ENCODE measurements at places on chromosomes 1 and 21.

DNA sequence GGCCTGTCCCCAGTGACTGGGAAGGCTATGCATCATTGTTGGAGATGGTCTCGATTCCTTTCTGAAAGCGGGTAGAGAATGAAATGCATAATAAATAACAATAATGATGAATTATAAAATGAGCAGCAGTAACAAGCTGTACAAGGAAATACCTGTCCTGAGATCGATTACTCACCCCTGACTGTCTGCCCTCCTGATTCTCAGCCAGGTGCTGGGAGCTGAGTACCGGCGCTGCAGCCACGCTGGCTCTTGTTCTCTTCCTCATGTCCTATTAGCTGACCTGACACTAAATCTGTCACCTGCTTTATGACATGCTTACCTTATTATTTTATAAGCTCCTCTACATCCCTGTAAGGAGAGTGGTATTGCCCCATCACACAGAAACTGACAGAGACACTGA, 3.4 kb downstream of the AGPAT3 start:
- DNase-seq: no peak

DNA sequence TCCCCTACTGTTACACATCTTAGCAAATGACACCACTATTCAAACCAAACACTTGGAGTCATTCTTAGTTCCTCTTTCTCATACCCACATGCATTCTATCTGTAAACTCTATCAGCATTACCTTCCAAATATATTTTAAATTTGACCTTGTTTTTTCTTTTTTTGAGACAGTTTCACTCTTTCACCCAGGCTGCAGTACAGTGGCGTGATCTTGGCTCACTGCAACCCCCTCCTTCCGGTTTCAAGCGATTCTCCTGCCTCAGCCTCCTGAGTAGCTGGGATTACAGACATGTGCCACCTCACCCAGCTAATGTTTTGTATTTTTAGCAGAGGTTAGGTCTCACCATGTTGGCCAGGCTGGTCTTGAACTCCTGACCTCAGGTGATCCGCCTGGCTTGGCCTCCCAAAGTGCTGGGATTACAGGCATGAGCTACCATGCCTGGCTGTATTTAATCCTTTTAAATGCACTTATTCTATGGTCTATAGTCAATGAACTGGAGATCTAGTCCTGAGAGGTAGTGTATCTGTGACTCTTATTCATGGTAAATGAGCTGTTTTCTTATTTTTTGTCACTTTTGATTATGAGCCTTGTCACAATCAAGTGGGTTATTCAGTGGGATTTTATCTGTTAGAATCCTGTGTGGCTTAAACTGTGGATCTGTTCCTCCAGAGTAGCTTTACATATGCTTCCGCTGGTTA, 73.1 kb downstream of the GATAD2B start:
- DNase-seq: no peak

DNA sequence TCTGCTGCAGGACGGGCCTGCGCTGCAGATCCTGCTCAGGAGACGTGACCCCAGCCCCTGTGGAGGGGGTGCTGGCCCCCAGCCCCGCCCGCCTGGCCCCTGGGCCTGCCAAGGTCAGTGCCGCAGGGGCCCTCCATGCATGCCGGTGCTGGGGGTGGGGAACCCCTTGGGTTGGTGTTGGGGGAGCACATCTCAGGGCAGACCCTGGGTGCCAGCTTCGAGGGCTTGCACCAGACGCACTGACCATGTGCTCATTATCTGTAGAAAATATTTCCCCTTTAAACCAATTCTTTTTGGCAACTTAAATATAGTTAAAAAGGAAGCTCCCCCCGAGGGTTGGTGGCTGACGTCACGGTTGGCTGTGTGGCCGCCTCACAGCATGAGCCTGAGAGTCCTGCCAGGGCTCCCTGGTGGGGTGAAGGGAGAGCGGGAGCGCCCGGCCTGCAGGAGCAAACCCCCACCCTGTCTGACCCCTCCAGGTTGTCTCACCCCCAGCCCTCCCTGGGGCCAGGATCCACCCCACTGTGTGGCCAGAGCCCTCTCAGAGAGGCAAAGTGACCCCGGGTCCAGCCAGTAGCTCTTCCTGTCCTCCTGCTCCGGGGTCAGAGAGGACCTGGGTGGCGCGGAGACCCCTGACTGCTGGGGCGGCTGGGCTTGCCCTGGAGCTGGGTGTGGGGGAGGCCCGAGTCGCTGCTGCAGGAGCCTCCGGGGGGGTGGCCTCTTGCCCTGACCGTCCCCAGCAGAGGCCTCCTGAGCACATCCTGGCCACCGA, 5.3 kb upstream of the PFKL start:
- peak; percentile 11 for DNase-seq

GRCh38 chr1:107147843-107148242, 7.0 kb downstream of the NTNG1 start:
- DNase-seq: no peak

DNA sequence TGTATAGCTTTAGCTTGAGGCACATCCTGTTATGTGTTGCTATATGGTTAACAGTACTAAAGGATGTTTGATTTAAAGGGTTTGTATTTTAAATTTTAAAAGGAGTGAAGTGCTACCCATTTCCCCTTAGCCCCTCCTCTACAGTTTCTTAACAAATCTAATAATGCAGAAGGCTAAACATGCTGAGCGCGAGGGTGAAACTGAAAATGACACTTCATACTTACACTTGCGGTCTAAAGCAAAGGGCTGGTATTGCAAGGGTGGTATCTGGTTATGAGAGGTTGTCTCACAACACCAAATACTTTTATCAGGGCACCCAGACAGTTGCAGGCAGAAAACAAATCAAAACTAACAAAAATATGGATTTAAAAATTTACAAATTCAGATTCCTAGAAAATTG, 172.3 kb downstream of the SIPA1L2 start:
- DNase-seq: no peak

GRCh38 chr1:101137144-101138126, 99.4 kb upstream of the S1PR1 start:
- DNase-seq: no peak

DNA sequence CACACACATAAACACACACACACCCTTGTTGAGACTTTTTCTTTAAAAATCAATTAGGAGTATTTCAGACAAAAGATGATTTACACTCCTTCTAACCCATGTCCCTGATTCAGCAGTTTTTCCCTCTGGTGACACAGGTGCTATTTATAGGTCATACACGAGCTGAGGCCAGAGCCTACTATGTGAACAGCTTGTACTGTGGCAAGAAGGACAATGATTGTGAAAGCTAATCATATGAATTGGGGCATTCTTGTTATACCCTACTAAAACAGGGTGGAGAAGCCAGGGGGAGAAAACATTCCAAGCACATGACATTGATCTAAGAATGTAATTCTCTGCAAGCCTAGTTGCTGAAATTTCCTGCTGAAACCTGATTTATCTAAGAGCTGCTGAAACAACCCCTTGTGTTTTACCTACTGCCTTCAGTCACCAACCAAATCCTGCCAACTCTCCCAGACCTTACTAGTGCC, 60.3 kb downstream of the XCL1 start:
- no peak for DNase-seq

- DNase-seq: no peak
Observed at GRCh38 chr1:158819461-158820443, 11.4 kb upstream of the MNDA start.

- no peak for DNase-seq
Observed at GRCh38 chr1:1179983-1180861, 6.5 kb downstream of the TTLL10 start.

DNA sequence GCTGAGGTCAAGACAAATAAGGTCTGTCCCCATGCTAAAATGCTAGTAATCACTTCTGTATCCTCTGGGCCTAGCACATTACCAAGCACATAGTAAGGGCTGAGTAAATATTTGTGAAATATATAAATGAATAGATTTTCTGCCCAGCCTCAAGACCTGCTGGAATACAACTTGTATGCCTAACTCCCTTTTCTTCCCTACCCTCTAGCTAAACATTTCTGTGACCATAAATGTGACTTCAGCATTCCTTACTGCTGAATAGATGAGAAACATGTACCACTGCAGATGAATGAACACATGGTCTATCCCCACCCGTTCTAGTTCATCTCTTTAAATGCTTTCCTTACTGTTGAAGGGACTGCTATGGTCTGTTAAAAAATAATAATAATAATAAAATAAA, 209.0 kb upstream of the HOOK1 start:
- no peak for DNase-seq

DNA sequence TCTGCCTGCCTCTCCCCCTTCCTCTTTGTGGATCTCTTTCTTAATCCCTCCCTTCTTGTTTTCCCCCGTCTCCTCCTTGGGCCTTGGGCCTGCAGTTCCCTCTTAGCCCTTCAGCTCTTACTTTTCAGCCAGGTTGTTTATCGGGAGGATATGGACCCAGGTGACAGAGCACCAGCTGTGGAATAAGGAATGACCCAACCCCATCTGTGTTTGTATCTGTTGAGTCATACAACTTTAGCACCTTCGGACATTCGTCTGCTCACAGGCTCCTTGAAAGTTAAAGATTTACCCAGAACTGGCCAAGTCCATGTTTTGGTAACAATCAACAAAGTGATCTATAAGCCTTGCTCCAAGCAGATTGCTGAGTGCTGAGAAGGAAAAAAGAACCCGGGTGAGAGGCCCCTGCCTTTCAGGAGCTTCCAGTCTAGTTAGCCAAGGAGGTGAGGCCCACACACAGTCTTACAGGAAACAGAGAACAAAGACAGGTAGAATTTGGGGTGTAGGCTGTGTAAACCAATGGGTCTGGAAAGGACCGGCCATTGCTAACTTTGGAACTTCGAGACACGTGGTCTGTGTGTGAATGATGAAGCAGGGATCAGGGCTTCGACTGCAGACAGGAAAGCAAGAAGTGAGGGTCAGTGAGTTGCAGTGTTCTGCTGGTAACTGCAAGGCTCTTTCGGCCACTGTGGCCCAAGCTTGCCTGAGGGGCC, 66.7 kb upstream of the F3 start:
- DNase-seq: no peak

DNA sequence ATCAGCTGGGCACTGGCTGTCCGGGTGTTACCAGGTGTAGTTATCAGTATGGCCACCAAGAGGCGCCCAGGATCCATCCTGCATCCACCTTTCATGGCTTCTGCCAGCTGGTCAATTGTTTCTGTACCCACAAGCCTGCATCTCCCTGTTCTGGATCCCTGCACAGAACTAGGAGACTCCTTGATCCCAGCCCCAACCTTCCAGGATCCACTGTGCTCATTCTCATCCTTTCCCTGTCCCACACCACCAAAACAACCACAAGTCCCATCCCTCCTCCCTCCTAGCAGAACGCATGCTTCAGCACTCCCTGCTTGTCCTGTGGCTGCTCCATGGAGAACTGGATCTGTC, 27.2 kb upstream of the FOXE3 start:
- peak; percentile 59 for DNase-seq

- no peak for DNase-seq
Observed at GRCh38 chr1:68049941-68050878, at the start of gene DIRAS3. DIRAS3 (minus strand) TSS chr1:68050627; CDS start chr1:68047297, 3,330 bp downstream.

DNA sequence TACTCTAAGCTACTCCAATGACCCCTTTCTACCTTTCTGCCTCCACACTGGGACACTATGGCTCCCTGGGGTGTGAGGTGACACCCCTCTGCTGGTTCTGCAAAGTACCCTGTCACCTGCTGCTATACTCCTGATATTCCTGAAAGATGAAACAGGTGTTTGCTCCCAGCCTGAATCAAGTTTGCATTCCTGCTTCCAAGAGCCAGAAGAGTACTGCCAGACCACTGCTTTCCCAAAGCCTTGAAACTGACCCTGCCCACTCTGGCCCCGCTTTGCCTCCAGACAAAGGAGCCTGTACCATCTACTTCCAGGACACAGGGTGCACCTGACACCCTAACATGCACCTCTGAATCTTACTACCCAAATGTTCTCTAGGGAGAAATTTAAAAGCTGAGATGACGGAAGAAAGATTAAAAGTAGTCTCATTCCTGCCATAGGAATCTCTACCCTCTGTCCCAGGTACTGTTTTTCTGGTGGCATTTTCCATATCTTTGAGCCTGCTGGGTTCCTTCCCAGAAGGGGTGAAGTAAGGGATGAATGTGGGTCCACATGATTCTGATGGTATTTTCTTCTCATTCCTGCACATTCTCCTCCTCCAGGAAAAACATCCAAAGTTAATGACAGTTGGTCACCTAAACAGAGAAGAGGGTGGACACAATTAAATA, 70.3 kb upstream of the DUSP10 start:
- no peak for DNase-seq

- DNase-seq: no peak
Observed at GRCh38 chr21:37227071-37228002, 39.8 kb downstream of the VPS26C start.

GRCh38 chr21:38863291-38863690, 57.6 kb downstream of the ETS2 start:
- no peak for DNase-seq

- no peak for DNase-seq
Observed at GRCh38 chr21:41726058-41726558, 40.7 kb downstream of the RIPK4 start.

DNA sequence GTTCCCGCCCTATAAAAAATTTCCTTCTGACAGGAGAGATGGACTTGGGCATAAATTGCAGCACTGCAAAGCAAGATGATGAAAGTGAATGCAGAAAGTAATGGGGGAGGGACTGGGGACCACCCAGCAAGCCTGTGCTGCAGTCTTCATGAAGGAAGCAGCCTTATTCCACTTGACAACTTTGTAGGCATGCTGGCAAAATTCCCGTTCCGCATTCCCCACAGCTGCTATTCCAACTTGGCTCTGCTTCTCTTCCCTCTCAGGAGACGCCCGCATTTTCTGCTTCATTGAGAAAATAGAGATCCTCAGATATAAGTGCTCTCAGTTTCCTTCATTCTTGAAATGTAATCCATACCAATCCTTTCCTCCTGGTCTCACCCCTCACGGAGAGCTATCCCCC, 2.4 kb downstream of the HMGB4 start:
- no peak for DNase-seq

- no peak for DNase-seq
Observed at GRCh38 chr1:78758506-78758905, 108.9 kb downstream of the IFI44 start.

DNA sequence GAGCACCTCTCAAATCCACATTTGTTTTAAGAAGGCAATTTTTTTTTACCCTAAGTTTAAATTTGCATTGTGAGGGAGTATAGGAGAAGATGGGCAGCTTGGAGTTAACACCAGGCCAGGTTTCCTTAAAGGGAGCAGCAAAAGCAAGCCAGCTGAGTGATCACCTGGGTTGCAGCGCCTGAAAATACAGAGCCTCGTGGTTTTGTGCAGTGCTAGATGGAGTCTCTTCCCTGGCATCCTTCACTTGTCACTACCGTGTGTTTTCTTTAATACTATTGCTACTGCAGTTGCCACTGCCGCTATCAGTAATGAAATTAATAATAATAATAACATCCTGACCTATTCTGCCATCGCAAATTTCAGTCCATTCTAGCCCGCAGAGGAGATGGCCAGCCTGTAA, 35.2 kb upstream of the VAV3 start:
- DNase-seq: no peak

- no peak for DNase-seq
Observed at GRCh38 chr1:174995916-174996315, 3.8 kb upstream of the CACYBP start.

- no peak for DNase-seq
Observed at GRCh38 chr1:14919751-14920150, 233.8 kb upstream of the TMEM51 start.

- no peak for DNase-seq
Observed at GRCh38 chr1:185636848-185637247, 97.3 kb upstream of the HMCN1 start.

All from NCI-H2081 (cell line).